HCT116 (cell line): ENCODE measurements at places on chromosomes 7 and 10. TPM values are rescaled to one million over a fixed set of nuclear protein-coding genes. Genes with fewer than 3 reads are reported as not detected.

Gene CTAGE15
- total RNA-seq = 1.2 TPM

- H3K4me1 ChIP-seq = peaks cover 22% of the 10 kb centered on the region
- H3K27me3 ChIP-seq = no peaks in the 10 kb centered on the region
- H3K27ac ChIP-seq = no peak overlapping the region
- H3K4me3 ChIP-seq = no peak overlapping the region
- no peak for DNase-seq
Measured at GRCh38 chr10:49540056-49540797, 1.3 kb upstream of the ERCC6 start.

DNA sequence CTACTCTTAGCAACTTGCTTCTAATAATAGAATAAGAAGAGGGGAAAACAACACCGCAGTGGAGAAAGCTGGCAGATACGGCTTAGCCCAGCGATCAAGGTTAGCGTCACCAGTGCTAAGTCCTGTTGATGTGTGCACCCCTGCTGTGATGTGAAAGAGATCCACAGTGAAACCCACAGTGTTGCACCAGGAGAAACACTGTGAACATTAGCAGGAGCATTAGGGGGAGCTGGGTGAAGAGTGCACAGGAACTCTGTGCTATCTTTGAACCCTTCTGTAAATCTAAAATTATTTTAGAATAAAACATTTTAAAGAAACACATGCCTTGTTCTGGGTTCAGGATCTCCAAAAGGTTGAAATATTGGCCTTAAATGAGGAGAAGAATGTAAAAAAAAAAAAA lies 154.1 kb upstream of the UNC5B start:
- H3K36me3 ChIP-seq = no peaks in the 10 kb centered on the region
- H3K4me3 ChIP-seq = no peak overlapping the region
- H3K27ac ChIP-seq = no peak overlapping the region

Gene GATAD1
- total RNA-seq = 23.9 TPM

Gene SFTPA1
- total RNA-seq = 6.5 TPM

GRCh38 chr10:113979409-113979808 lies 64.3 kb upstream of the ADRB1 start:
- H3K4me1 ChIP-seq = peaks cover 10% of the 10 kb centered on the region; the same call in 1 of the 2 replicates
- no peak for DNase-seq
- no peak overlapping the region for H3K4me3 ChIP-seq
- H3K36me3 ChIP-seq = no peaks in the 10 kb centered on the region

Gene HTRA1
- 0.39 TPM for total RNA-seq

Gene ALKBH4
- 14.9 TPM for total RNA-seq

DNA sequence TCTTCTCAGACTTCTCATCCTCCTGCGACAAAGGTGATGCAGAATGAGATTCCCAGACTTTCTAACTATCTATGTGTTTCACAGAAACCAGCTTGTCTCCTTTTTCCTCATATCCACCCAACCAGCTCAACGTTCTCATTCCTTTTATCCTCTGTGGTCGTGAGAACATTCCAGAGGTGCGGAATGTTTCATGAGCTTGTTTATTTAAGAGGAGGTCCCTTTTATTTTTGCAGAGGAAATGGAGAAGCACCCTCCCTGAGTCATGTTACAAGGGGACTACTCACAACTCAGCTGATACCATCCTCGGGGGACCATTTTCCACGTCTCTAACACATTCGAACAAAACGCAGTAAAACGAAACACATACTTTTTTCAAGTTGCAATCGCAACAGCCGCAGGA lies 93.2 kb downstream of the ZRANB1 start:
- peak overlapping the region; percentile 8; the same call in 1 of the 2 replicates for H3K27ac ChIP-seq
- H3K4me3 ChIP-seq = no peak overlapping the region
- H3K27me3 ChIP-seq = no peaks in the 10 kb centered on the region

DNA sequence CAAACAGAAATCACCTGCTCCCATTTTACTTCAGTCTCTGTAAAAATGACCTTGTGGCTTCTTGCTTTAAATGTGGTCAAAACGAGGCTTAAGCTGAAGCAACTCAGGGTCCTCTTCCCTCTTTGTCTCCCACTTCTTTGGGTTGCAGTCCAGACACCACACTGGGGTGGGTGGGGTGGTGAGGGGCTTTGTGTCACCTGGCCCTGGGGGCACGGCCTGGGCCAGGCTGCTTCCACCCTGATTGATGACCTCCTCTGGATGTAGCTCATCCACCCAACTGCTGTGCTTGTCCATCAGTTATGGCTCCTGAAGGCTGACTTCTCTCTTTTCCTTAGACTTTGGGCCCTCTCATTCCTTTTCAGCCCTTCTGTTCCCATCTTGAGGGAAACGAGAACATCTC lies 26.8 kb upstream of the NPS start:
- DNase-seq = no peak
- no peaks in the 10 kb centered on the region for H3K36me3 ChIP-seq
- peaks cover 4% of the 10 kb centered on the region; the same call in 1 of the 2 replicates for H3K4me1 ChIP-seq
- peaks cover 50% of the 10 kb centered on the region for H3K27me3 ChIP-seq

DNA sequence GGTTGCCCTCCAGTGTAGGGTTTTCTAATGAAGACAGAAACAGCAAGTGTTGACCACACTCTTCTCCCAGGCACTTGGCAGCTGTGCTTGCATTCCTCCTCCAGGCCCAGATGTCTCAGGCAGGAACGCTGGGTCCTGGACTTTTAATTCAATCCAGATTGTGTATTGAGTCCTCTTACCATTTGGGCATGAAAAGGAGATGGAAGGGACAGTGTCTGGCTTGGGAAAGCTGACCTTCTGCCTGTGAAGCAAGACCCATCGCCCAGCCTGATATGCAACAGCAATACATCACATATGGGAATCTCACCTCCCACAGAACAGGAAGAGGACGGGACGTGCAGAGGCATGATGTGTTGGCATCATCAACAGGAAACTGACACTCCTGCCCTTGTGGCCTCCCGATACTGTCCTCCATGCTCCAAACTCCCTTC lies 174.4 kb upstream of the LYZL2 start:
- no peak for DNase-seq
- no peaks in the 10 kb centered on the region for H3K27me3 ChIP-seq
- no peak overlapping the region for H3K4me3 ChIP-seq
- no peaks in the 10 kb centered on the region for H3K4me1 ChIP-seq
- no peak overlapping the region for H3K27ac ChIP-seq

DNA sequence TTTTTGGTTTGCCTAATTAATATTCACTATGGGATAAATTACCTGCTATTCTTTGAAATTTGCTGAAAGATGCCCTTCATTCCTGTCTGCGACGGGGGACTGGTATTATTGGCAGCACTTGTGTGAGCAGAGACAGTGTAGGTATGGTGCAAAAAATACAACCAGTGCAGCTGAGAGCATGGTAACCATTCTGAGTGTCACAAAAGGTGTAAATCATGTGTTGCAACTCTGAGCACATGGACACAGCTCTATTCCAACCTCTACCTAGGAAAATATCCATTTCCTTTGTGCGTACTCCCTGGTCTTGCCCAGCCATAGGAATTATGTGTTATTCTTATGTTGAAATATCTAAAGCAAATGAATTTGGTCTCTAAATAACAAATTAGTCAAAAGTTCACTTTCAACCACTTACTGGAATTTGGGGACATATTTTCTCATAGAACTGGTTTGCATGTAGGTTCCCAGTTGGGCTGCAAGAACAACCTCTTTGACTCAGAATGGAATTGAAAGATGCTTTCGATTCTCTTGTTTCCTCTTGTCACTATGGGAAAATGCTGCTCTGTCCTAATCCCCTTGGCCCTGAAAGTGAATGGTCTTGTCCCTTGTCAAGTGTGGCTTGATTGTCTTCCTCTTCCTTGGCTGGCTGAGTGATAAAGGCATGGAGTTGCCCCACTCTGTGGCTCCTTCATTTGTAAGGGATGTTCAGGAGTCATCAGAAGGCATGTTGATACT lies 57.0 kb downstream of the CELF2 start:
- DNase-seq = no peak
- no peaks in the 10 kb centered on the region for H3K36me3 ChIP-seq
- H3K4me3 ChIP-seq = no peak overlapping the region

GRCh38 chr7:51289623-51290303 lies 26.8 kb downstream of the COBL start:
- no peaks in the 10 kb centered on the region for H3K27me3 ChIP-seq
- H3K27ac ChIP-seq = no peak overlapping the region
- no peak for DNase-seq
- H3K36me3 ChIP-seq = no peaks in the 10 kb centered on the region

Gene UPK3BL2
- 7.0 TPM for total RNA-seq

DNA sequence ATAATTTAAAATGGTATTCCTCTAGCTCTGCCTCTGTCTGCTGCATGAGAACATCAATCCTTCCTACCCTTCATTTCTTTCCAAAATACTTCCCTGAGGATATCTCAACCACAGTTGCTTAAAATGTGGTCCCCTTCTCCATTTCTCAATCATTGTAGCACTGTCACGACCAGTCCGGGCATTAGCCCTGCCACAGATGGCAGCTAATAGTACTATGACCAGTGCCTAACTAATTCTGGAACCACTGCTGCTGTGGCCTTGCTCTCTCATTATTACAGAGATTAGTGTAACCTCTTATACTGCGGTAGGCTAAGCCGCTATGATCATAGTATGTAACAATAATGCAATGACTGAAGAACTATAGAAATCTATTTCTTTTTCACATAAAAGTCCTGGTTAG lies 66.0 kb downstream of the REEP3 start:
- H3K27me3 ChIP-seq = no peaks in the 10 kb centered on the region
- H3K4me3 ChIP-seq = no peak overlapping the region
- H3K36me3 ChIP-seq = no peaks in the 10 kb centered on the region
- no peak for DNase-seq
- no peak overlapping the region for H3K27ac ChIP-seq
- peaks cover 6% of the 10 kb centered on the region for H3K4me1 ChIP-seq

GRCh38 chr7:133077394-133077793 lies 4.5 kb downstream of the CHCHD3 start:
- no peaks in the 10 kb centered on the region for H3K4me1 ChIP-seq
- H3K27me3 ChIP-seq = no peaks in the 10 kb centered on the region
- H3K4me3 ChIP-seq = no peak overlapping the region
- no peak for DNase-seq

DNA sequence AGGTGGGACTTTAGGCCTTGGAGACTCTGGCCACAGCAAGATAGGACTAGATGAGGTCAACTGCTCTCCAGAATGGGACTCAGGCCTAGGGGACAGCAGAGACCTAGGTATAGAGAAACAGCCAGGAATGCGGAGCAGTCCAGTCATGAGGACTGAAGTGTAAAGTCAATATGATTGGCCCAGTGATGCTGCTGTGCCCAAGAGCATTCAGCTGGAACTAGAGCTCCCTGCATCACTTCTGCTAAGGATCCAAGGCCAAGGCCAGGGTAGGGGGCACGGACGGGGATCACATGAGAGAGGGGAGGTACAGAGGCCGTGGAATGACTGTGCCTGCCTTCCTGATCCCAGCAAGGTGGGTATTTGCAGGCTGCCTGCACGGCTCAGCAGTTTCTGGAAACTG lies 237.9 kb downstream of the FRMD4A start:
- H3K27ac ChIP-seq = no peak overlapping the region
- no peaks in the 10 kb centered on the region for H3K27me3 ChIP-seq
- no peak for DNase-seq
